ENCODE measurements at places on chromosomes 5 and 9.

DNA sequence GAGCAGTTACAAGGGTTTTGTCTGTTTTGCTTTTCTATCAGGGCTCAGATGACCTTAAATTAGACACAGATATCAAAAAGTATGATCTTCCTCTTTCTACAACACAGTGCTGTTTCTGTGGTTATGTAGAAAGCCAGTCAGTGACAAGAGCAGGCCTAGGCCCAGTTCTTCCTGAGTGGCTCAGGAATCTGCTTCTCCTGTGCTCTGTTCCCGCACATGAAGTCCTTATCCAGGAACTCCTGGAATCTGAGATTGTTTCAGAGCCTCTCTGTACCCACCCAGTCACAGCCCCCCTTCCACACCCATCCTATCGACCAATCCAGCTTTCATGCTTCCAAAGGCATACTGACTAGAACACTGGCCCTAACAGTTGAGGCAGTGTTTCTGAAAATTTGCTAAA, 40.4 kb upstream of the SMU1 start:
- H3K27ac ChIP-seq, result no peak overlapping the region
- DNase-seq, result no peak
- peaks cover 7% of the 10 kb centered on the region for H3K4me1 ChIP-seq
- H3K27me3 ChIP-seq, result no peaks in the 10 kb centered on the region
- H3K4me3 ChIP-seq, result no peak overlapping the region

DNA sequence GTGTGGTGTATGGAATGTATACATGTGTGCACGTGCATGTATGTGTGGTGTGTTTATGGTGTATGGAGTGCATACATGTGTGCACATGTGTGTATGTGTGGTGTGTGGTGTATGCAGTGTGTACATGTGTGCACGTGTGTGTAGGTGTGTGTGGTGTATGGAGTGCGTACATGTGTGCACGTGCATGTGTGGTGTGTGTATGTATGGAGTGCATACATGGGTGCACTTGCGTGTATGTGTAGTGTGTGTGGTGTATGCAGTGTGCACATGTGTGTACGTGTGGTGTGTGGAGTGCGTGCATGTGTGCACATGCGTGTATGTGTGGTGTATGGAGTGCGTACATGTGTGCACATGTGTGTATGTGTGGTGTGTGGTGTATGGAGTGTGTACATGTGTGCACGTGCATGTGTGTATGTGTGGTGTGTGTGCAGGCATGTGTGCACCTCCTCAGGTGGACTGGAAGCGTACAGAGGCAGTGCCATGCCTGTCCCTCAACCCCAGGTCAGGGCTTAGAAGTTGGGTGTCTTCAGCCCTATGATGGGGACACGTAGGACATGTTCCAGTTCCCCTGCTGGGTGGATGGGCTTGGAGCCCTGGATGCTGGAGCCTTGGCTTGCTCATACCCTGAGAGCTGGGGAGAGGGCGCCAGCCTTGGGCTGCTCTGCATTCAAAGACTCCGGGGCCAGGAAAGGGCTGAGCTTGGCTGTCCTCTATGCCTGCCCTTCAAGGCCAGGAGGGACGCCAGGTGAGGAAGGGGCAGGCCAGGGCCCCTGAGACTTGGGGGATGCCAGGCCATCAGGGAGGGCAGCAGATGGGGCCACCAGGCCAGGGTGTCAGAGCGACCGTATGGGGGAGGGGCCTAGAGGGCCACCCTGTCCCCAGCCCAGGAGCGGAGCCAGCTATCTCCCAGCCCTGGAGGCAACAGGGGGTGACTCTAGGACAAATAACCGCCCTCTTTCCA, 12.2 kb downstream of the MYMK start:
- DNase-seq, result no peak
- no peak overlapping the region for H3K4me3 ChIP-seq
- no peaks in the 10 kb centered on the region for H3K36me3 ChIP-seq
- H3K4me1 ChIP-seq, result peaks cover 14% of the 10 kb centered on the region
- H3K27me3 ChIP-seq, result no peaks in the 10 kb centered on the region
- no peak overlapping the region for H3K27ac ChIP-seq

GRCh38 chr5:17081142-17081541, 136.3 kb upstream of the BASP1 start:
- no peak overlapping the region for H3K27ac ChIP-seq
- H3K36me3 ChIP-seq, result no peaks in the 10 kb centered on the region
- H3K4me1 ChIP-seq, result no peaks in the 10 kb centered on the region
- no peak overlapping the region for H3K4me3 ChIP-seq
- no peaks in the 10 kb centered on the region for H3K27me3 ChIP-seq
- no peak for DNase-seq

GRCh38 chr5:26482810-26483375, 555.5 kb downstream of the CDH9 start:
- no peak overlapping the region for H3K4me3 ChIP-seq
- no peaks in the 10 kb centered on the region for H3K36me3 ChIP-seq

- no peak overlapping the region for H3K4me3 ChIP-seq
- H3K27me3 ChIP-seq, result no peaks in the 10 kb centered on the region
- no peaks in the 10 kb centered on the region for H3K36me3 ChIP-seq
- no peaks in the 10 kb centered on the region for H3K4me1 ChIP-seq
These were observed 188.5 kb downstream of the CACNA1B start for GRCh38 chr9:138066049-138066448.

- H3K4me3 ChIP-seq, result no peak overlapping the region
- H3K36me3 ChIP-seq, result no peaks in the 10 kb centered on the region
- H3K27ac ChIP-seq, result no peak overlapping the region
- H3K27me3 ChIP-seq, result no peaks in the 10 kb centered on the region
- no peak for DNase-seq
These were observed 102.2 kb upstream of the GNA14 start for GRCh38 chr9:77750284-77750683.
